ENCODE measurements at places on chromosomes 16 and 17.

DNA sequence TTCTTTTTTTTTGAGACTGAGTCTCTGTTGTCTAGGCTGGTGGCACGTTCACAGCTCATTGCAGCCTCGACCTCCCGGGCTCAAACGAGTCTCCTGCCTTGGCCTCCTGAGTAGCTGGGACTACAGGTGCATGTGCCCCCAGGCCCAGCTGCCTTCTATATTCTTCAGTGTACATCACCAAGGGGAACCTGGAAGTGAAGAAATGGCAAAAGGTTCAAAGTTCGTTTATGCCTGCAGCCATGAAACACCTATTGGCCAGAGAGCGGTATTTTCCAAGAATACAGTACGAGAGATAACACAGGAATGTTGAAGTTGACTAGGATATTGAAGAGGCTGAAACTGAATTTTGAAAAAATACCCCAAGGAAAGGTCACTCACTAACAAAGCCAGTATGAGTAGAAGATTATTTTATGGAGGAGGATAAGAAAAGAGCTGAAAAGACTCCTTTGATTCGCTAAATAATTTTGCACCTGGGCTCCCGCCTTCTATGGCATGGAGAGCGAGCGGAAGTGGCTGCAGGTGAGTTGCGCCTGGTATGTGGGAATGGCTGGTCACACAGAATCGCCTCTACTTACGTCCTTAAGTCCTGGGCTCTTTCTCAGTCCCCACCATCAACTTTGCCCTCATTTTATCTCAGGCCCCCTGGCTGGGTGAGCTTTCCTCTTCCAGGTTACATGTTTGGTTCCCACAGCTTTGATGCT, 9.8 kb downstream of the ST6GALNAC1 start:
- no peak for DNase-seq

DNA sequence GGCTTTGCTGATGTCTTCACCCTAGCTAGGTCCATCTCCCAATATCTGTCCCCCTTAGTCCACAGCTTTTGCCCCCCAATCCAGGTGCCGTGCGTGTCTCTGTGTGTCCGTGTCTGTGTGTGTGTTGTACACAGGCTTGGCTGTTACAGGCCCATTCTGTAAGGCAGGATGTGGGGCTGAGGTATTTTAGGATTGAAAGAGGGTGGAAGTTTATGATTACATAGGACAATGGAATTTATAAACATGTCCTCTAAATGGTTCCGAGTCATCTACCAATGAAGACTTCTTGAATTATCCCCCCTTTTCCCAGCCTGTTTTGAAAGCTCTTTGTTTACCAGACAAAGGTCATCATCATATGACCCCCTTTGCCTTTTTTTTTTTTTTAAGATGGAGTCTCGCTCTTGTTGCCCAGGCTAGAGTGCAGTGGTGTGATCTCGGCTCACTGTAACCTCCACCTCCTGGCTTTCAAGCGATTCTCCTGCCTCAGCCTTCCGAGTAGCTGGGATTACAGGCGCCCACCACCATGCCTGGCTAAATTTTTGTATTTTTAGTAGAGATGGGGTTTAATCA, 21.9 kb downstream of the ACE start:
- DNase-seq = no peak

GRCh38 chr17:9522074-9522473, 53.5 kb downstream of the STX8 start:
- peak; percentile 11 for DNase-seq

GRCh38 chr16:57434003-57434402, 13.2 kb downstream of the CIAPIN1 start:
- DNase-seq = no peak

DNA sequence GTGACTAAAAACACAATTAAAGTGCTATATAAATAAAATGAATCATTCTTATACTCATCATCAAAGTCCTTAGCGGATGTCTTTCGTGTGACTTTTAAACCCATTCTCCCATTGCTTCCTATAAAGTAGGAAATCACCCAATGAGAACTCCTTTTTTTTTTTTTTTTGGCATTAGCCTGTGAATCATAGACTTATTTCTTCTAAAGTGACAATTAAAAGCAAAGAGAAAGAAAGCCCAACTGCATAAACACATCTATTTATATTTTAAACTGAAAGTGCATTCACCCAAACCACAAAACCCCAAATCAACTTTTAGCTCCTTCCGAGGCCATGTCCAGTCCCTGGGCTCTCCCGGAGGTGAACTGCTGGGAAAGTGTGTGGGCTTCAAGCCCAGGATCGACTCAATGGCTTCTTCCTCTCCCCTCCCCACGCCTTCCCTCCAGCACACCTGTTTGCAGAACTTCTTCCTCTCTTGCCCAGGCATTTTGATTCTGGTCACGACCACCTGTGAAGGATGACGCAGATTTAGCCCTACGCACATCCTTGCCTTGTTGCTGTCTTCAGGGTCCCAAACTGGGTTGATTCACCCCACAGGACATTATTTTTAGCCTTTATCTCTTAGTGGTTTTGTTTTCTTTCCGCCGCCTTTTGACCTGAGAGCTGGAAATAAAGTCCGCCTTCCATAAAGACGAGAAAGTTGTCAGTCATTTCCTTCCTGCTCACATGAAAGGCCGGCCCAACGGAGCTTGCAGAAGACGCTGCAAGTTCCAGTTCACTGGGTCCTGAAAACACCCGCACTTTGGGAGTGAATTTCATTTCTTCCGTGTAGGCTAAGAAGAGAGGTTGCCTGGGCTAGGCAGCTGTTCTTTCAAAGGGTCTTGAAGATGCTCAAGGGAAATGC, 166.8 kb downstream of the MAP2K6 start:
- DNase-seq = no peak

- DNase-seq = no peak
These were observed 2.8 kb upstream of the NR1D1 start for GRCh38 chr17:40103071-40103661.

DNA sequence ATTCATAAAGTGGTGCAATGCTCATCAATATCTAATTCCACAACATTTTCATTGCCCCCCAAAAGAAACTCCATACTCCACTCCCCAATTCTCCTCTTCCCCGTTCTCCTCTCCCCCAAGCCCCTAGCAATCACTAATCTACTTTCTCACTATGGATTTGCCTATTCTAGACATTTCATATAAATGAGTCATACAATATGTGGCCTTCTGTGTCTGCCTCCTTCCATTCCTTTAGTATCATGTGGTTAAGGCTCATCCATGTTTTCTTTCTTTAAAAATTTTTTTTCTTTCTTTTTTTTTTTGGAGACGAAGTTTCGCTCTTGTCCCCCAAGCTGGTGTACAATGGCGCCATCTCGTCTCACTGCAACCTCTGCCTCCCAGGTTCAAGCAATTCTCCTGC, 56.3 kb upstream of the HAS3 start:
- DNase-seq = peak; percentile 43

- DNase-seq = no peak
These were observed 43.2 kb upstream of the CCL1 start for GRCh38 chr17:34406226-34406625.

DNA sequence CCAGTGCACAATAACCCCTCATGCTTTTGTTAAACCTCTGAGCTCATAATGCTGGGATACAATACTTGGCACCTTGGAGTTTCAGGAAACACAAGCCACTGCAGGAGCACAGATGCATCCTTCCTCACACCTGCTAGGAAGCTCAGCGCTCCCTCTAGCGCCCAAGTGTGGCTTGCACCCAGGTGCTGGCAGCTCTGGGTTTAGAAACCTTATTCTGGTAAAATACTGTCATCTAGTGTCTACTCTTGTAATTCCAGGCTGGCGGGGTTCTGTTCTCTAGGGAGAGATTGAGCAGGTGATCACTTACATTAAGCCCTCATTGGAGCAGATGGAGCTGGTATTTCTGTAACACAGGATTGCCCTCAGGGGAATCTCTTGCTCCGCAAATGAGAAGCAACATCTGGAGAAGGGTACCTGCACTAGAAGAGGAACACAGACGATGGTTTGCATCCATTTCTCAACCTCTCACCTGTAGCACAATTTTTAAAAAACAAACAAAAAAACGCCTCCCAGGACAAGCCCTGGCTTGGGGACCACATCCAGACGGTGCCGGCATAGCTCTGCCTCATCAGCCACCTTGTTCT, 1.5 kb downstream of the CCL1 start:
- DNase-seq = peak; percentile 12

DNA sequence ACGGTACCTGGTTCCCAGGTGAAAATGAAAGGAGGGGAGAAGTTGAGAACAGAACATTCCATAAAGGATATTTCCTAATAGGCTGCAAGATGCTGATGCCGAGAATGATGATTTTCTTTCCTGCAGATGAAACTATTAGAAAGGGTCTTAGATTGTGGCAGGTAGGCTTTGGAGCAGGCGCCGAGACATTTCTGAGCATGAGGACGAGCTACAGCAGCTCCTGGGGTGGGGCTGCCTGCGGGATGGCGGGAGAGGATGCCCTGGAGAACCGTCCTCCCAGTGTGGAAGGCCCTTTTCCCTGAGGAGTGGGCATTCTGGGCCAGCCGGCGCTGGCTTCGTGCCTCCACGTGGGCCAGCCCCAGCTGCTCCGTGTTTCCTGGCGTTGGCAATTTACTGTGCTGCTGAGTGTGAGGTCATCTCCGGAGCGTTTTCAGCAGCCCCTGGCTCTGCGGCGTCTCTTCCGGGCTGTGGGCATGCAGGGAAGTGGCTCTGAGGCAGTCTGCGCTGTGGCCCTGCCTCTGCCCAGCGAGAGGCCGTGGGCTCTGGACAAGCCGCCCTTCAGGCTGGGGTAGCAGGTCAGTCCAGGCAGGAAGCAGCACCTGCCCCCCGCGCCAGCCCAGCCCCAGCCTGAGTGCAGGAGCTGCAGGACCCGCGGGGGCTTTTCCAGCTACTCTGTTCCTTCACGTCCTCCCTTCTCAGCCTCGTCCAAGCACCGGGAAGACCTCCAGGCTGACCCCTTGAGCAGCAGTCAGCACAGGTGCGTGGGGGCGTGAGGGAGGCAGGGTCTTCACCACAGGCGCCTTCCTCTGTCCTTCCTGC, 12.2 kb downstream of the ENGASE start:
- no peak for DNase-seq

- DNase-seq = no peak
These were observed 13.6 kb downstream of the UBFD1 start for GRCh38 chr16:23570992-23571632.

DNA sequence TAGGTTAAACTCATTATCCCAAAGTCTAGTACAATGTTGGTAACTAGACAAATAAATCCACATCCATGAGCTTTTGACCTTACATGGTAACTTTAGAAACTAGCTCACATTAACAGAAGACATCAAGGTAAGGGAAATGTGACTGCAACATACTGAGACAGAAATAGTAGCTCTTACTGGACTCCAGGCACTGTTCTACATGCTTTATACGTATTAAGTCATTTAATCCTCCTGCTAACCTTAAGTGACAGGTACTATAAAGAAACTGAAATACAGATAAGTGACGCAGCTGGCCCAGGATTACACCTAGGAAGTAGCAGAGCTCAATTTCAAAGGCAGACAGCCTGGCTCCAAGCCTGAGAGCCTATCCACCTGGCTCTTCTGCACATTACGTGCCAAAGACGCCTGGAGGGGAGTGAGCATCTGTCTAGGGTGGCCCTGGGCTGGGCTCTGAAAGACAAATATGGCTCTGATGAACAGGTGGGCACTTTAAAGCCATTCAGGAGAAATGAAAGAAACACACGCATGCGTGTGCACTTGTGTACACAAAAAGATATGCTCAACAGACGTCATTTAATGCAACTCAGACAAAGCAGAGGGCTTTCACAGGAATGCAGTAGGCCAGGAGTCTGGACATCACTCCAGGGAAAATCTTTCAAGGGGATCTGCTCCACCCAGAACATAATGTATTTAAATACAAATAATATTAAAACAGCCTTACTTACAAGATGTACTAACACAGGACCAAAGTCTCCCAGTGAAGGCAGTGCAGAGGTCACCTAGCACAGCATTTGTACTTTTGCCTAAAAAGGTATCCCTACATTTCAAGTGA, 4.4 kb downstream of the ZC3H7A start:
- no peak for DNase-seq

DNA sequence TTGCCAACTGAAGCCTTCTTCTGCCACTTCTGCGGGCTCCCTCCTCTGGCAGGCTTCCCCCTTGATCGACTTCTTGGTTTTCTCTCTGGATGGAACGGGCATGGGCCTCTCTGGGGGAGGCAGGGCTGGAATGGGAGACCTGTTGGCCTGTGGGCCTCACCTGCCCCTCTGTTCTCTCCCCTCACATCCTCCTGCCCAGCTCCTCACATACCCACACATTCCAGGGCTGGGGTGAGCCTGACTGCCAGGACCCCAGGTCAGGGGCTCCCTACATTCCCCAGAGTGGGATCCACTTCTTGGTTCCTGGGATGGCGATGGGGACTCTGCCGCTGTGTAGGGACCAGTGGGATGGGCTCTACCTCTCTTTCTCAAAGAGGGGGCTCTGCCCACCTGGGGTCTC, 6.5 kb upstream of the LASP1NB start:
- DNase-seq = no peak

DNA sequence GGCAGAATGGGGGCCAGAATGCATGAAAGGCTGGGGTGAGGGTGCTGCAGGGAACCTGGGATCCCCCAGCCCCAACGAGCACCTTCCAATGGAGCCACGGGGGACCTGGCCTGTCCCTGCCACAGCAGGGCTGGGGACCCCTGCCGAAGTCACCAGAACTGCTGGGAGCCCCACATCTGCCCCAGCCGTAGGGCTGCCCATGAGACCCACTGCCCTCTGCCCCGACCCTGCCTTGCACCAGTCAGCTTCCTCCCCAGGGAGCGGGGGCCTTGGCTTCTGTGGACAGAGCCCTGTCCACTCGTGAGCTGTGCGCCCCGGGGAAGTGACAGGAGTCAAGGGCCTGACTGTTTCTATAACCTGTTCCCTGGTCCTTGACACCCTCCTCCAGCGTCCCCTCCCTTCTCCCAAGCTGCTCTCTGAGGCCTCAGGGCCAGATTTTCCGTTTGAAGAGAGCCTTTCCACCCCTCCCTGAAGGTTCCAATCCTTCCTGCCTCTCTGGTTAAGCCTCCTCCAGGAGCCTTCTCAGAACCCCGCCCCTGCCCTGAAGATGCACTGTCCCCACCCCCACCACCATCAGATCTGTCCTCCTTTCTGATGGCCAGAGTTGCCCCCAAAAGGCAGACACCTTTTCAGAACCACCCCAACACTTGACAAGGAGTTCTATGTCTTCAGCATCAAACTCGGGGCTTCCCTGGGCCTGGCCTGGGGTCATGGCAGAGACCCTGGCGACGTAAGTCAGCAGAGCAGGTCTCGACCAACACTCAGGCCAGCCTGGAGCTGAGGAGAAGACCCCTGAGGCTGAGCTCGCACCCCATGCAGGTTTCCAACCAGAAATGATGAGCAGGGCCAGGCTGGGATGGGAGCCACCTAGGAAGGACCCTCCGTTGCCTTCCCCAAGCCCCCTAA, 10.7 kb upstream of the PRR29 start:
- DNase-seq = no peak

GRCh38 chr17:80116276-80116920, 15.0 kb downstream of the GAA start:
- no peak for DNase-seq

GRCh38 chr17:55219934-55220333, 44.8 kb upstream of the HLF start:
- DNase-seq = no peak
